Spinal cord (tissue), 10 donors: ENCODE measurements at places on chromosomes 12 and 14.

DNA sequence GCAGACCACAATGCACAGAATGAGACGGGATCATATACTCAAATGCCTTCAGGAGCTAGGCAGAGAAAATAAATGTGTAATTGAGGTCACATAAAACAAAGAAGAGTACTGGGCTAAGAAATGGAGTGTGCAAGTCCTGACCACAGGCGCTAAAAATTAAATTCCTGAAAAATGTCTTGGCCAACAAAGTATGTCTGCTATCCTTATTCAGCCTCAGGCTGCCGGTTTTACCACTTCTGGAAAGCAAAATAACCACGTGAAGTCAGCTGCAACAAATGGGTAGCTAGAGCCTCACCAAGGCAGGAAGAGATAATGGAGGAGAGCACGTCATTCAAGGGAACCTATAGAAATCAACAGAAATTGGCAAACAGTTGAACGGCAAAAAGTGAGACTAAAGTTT is 3.1 kb downstream of the PYGL start:
- no peak overlapping the region for H3K27ac ChIP-seq
- peaks cover 19% of the 10 kb centered on the region for H3K4me1 ChIP-seq
- H3K27me3 ChIP-seq = peaks cover 10% of the 10 kb centered on the region
- DNase-seq = no peak

- no peaks in the 10 kb centered on the region for H3K27me3 ChIP-seq
- H3K4me3 ChIP-seq = no peak overlapping the region
- DNase-seq = no peak
Observed at GRCh38 chr12:82425241-82425640, 66.9 kb downstream of the METTL25 start.

DNA sequence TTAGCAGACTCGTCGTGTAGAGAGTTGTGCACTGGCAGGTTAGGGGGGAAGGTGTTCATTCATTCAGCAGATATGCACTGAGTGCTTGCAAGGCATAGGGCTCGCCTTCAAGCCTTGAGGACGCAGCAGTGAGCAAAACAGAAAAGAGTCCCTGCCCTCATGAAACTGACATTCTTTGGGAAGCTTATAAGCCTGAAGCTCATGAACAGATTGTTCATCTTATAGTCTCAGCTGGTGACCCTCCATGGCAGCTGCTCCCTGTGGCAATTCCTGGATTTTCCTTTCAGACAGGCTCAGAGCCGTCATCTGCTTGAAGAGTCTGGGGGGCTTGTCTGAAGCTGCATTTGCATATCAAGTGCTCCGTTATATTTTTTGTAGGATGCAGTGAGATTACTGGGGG is 148.4 kb downstream of the PRKCH start:
- H3K4me3 ChIP-seq = no peak overlapping the region
- no peak overlapping the region for H3K27ac ChIP-seq
- H3K4me1 ChIP-seq = peaks cover 29% of the 10 kb centered on the region
- H3K27me3 ChIP-seq = no peaks in the 10 kb centered on the region
- H3K36me3 ChIP-seq = no peaks in the 10 kb centered on the region

DNA sequence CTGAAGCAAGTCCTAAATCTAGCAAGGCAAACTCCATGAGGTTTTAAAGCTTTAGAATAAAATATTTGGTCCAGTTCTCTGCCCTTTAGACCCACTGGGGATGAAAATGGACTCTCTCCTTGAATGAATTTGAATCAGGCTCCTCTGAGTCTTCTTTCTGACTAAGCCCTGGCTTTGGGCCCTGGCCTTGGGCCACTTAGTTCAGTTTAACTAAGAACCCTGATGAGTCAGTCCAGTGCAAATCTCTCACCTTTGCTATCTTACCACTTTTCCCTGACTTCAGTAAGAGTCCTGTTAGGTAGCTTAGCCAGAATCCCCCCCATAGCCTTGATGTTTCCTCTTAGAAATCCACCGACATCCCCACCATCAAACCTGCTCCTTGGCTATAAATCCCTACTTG is 427.5 kb downstream of the SNAPC1 start:
- no peak overlapping the region for H3K27ac ChIP-seq
- no peaks in the 10 kb centered on the region for H3K36me3 ChIP-seq
- DNase-seq = no peak

DNA sequence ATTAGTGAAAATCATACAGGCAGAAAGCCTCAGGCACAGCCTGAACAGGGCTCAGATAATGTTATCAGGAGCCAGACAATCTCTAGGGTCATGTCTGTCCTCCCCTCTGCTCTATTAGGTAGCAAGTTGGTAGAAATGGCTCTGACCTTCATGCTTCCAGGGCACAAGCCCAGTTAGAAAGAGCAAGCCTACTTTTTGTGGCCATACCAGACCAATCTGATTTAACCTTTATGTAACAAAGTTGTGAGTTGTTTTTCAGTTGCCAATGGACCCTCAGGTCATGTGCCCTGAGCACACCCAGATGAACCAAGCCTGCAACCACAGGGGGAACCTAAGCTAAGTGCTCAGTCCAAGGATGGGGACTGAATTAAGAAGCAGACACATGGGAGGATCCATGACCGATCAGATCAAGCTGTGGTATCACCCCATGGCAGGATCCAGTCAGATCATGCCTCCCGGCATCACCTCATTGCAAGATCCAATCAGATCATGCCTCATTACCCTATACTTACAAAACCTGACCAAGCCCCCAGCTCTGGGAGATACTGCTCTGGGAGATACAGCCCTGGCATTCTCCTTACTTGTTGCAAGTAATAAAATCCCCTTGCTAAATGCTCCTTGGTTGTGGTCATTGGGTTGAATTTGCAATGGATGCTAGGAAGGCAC is 18.8 kb upstream of the HIGD1C start:
- no peak overlapping the region for H3K4me3 ChIP-seq
- DNase-seq = no peak
- no peak overlapping the region for H3K27ac ChIP-seq
- no peaks in the 10 kb centered on the region for H3K27me3 ChIP-seq
- no peaks in the 10 kb centered on the region for H3K4me1 ChIP-seq
- H3K36me3 ChIP-seq = peaks cover 21% of the 10 kb centered on the region

DNA sequence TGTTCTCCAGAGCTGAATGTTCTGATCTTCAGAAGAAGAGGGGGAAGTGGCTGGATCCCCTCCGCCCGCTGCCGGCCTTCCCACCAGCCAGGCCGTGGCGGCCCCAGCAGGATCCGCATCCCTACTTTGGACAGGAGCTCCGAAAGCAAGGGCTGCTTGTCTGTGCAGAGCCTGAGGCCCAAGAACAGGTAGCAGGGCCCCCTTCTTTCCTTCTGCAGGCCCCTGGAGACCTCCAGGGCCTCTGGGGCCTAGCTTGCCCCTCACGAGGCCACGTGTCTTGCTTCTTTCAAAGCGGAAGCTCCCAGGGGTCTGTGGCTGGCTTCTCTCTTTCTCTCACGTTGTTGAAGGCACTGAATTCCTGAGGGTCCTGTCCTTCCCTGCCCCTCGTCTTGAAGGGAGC is 13.2 kb downstream of the PGF start:
- no peak overlapping the region for H3K4me3 ChIP-seq
- no peak for DNase-seq
- no peaks in the 10 kb centered on the region for H3K27me3 ChIP-seq
- H3K4me1 ChIP-seq = peaks cover 40% of the 10 kb centered on the region
